Thoracic aorta (tissue), 2 donors: ENCODE measurements at places on chromosomes 5 and 9. TPM values are rescaled to one million over a fixed set of nuclear protein-coding genes. Genes with fewer than 3 reads are reported as not detected.

NR4A3 gene
- 36.9 TPM for total RNA-seq

- DNase-seq = no peak
These were observed 374.1 kb upstream of the ACO1 start for GRCh38 chr9:32010322-32010721.

DNA sequence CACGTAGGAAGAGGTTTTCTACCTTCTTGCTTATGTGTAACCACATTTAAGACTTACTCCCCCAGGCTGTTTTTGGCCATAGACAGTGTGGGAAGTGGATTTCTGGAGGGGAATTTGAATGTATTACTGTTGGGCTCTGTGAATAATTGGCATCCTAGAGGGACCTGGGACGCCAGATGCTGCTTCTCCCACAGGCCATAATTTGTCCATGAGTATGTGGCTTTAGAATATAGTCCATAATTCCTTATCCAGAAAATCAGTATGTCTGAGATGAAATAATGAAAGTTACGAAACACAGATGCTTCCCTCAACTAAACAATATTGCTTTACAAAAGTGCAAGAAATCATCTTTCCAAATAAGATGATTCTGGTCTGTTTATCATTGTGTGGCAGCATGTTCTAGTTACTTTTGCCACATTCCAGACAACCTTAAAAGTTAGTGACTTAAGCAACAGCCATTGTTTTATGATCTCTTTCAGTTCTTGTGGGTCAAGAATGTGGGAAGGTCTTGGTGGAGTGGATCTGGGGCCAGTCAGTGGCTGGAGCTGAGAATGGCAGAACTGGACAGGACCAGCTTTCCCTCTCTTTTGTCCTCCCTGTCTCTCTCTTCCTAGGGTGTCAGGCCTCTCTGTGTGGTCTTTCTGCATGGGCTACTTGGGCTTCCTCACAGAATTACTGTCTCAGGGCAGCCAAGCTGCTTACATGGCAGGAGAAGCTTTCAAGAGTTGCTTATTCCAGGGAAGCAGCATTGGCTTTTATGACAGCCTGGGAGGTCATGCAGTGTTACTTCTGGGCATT lies 79.4 kb downstream of the FBXL7 start:
- no peak for DNase-seq

DNA sequence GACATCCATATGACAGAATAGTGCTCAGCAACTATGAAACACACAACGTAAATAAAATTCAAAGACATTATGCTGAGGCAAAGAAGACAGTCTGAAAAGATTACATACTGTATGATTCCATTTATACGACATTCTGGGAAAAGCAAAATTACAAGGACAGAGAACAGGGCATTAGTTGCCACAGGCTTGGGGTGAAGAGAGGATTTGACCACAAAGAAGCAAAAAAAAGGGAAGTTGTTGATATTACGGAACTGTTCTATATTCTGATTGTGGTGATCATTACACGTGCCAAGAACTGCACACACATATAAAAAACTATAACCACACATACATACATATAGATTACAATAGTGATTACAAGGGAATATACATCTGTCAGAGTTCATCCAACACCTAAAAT lies 24.1 kb downstream of the CDK5RAP2 start:
- DNase-seq = no peak

DNA sequence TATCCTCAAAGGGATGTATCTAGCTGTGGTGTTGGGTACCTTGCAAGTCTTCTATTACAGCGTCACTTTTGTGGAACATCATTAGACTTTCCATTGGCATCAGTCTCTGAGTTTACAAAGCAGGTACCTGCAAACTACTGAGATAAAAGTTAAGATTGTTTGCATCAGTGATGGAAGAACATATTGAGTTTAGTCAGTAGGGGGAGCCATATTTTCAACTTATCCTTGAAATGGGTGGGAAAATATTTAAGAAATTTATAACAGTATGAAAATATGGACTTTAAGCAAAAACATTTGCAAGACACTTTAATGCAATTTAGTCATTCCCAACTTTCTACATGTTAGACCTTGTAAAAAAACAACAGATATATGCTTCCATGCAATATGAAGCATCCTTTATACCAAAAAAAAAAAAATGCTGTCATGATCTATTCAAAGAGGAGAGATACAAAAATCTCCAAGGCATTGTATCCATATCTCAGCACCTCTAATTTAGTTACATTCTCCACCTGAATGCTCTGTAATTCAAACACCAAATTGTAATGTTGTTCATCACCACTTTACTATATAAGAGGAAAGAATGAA lies 98.6 kb upstream of the ADAMTS19 start:
- DNase-seq = no peak

- no peak for DNase-seq
These were observed 466.7 kb downstream of the ACTL7B start for GRCh38 chr9:108389056-108389455.

GRCh38 chr5:55636683-55637082 lies 75.4 kb downstream of the SLC38A9 start:
- no peak for DNase-seq

GRCh38 chr5:88677943-88678769 lies 204.8 kb downstream of the MEF2C start:
- no peak for DNase-seq
